Natural killer cell treated with Interleukin-12 subunit alpha and Interleukin-12 subunit beta and Interleukin-15 and Interleukin-18, amount 100 ng/mL, for 72 hours (primary cell): ENCODE measurements at places on chromosomes 11 and 22. TPM values are rescaled to one million over a fixed set of nuclear protein-coding genes. Genes with fewer than 3 reads are reported as not detected.

SIK2 gene
- 8.8 TPM for total RNA-seq

- no peak for DNase-seq
Observed at GRCh38 chr22:38766076-38766777, 10.4 kb upstream of the SUN2 start.

DNA sequence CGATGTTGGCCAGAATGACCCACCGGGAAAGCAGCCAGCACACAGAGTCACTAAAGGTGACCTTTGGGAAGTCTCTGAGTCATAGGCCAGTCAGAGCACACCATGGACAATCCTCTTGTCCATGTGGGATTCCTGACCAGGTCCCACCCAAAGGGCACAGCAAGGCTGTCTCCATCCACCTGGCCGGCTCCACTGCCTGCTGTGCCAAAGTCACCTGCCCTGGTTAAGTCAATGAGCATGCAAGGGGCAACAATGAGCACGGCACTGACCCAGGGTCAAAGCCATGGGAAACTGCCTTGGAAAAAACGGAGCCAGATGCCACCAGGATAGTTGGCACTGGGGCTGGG lies 49.8 kb downstream of the SHANK2 start:
- no peak for DNase-seq

SLC35F2 gene
- 15.0 TPM for total RNA-seq

DNA sequence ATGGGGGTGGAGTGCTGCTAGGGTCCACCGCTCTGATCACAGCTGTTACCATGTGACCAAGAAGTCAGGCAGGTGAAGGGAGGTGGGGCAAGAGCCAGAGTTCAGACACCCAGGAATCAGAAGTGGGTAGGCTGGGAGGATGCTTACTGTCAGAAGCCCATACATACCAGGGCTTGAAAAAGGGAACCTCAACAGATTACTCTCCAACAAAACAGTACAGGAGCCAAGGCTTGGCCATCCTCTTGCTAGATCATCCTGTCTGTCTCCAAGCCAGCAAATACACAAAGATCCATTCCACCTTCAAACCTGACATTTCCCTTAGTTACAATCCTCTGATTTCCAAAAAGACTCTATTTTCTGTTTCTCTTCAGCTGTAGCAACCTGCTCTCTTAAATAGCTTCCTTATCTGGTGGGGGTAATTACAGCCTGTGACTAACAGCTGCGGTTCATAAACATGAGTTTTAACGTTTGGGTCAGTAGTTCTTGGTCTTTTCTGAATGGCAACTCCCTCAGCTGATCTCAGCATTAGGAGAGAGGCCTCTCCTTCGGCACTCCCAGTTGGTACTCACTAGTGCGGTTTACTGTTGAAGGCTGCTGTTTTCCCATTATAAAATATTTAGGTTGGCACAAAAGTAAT lies 31.1 kb upstream of the WT1 start:
- DNase-seq = no peak

LRRC56 gene
- total RNA-seq = 0.98 TPM

DNA sequence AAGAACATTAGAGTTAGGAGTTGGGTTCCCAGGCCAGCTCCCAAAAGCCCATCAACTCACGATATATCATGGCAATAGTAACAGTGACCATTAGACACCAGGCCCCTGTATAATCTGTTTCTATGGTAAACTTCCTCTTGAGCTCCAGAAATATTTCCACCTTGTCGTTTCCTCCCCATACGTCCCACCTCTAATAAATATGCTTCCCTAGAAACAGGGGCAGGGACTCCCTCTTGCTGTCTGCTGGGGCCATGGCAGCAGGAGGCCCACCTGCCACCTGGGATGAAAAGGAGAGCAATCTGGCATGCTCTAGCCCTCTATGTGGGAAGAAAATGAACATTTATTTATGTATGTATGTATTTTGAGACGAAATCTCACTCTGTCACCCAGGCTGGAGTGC lies 32.2 kb upstream of the AMOTL1 start:
- DNase-seq = no peak

DNA sequence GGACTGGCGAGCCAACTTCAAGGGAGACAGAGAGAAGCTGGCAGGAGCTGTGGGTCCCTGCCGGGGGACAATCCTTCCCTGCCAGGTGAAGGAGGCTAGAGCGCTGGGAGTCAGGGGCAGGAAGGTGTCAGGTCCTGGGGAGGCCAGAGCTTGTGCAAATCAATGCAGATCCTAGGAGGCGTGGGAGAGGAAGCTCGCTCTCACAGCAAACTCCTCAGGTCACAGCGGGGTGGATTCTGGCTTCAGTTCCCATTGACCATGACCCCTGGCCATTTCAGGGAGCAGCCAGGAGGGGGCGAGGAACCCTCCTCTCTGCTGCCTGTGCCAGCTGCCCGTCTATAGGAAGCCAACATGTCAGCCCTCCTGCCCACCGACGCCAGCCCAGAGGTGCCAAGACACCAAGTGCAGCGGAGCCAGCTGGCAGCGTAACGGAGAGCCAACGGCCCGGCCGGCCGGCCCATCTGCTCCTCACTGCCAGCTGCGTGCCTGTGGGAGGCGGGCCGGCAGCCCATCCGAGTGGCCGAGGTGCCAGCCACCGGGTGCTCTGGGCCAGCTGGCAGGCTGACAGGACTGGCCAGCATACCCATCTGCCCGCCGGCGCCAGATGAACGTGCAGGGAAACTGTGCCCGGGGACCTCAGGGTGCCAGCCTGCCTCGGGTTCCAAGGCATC lies 374.8 kb downstream of the MIAT start:
- no peak for DNase-seq

DNA sequence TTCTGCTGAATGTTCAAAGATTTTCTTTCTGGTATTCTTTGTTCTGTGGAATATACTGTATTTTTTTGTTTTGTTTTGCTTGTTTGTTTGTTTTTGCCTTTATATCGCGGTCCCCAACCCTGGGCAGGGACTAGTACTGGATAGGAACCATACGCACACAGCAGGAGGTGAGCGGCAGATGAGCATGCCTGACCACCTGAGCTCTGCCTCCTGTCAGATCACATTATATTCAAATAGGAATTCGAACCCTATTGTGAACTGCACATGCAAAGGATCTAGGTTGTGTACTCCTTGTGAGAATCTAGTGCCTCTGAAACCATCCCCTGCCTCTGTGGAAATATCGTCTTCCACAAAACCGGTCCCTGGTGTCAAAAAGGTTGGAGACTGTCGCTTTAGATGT lies 83.3 kb upstream of the ANO3 start:
- no peak for DNase-seq

DNA sequence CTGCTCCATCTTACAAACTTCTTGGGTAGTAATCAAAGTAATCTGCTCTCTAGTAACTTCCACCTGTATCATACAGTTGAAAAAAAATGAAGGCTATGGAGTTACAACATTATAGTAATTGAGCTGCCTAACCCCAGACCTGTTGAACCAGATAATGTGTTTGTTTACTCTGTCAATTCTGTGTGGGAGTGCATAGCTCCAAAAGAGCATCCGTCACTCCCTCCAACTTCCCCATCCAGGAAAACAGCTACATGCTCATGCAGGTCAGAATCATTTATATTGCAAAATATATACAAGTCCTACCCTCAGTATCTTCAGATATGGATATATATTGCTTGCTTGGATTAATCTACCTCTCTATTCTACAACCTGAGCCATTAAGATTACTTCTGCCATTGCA lies 244.0 kb upstream of the ANO5 start:
- DNase-seq = no peak

CSNK2A3 gene
- not detected for total RNA-seq

- DNase-seq = peak; percentile 32
Observed at GRCh38 chr11:116696381-116696941, 76.3 kb downstream of the BUD13 start.

DBX1 gene
- not detected for total RNA-seq

DNA sequence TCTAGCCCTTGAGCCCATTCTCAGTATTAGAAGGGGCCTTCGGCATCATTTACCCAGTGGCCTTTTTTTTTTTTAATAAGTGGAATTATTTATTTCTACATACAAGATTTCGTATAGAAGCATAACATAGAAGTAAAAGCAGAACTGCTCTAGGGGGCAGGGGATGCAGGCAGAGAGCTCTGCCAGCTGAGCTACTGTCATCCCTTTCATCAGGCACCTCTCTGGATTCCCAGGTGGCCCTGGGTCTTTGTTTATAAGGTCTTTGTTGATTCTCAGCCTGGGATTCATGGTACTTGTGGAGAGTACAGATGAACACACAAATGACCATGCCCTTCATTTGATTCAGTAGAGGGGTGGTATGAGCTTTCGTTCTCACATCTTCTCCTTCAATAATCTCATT lies 66.4 kb downstream of the GAB2 start:
- no peak for DNase-seq

KCNE3 gene
- 0.10 TPM for total RNA-seq

GRCh38 chr11:129743112-129743815 lies 72.4 kb upstream of the TMEM45B start:
- DNase-seq = no peak

- DNase-seq = no peak
Observed at GRCh38 chr11:79481795-79482194, 41.0 kb upstream of the TENM4 start.

SERPING1 gene
- not detected for total RNA-seq

DNA sequence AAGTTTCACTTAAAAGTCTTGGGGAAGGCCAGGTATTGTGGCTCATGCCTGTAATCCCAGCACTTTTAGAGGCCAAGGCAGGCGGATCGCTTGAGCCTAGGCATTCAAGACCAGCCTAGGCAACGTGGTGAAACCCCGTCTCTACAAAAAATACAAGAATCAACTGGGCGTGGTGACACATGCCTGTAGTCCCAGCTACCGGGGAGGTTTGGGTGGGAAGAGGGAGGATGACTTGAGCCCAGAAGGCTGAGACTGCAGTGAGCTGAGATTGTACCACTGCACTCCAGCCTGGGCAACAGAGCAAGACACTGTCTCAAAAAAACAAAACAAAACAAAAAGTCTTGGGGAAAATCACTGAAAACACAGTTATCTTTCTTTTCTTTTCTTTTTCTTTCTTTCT lies 15.4 kb upstream of the XBP1 start:
- no peak for DNase-seq

GRCh38 chr11:1078191-1078601 lies 3.5 kb downstream of the MUC2 start:
- DNase-seq = peak; percentile 59

IRAG1 gene
- not detected for total RNA-seq

DNA sequence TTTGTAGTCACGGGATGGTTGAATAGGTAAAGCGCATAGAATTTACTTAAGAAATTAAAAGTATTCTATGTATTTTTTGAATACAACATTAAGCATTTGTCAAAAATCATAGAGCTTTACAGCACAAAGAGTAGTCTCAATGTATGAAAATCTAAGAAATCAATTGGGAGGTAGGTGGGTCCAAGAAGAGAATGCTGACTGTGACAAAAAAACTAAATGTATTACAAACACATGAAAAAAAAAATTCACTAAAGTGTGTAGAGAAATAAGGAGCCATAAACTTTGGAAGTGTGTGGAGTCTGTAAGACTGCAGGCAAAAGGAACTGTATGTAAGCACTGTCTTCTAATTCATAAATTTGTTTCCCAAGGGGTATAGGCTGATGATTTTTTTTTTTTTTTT lies 558.3 kb downstream of the JRKL start:
- no peak for DNase-seq

DNA sequence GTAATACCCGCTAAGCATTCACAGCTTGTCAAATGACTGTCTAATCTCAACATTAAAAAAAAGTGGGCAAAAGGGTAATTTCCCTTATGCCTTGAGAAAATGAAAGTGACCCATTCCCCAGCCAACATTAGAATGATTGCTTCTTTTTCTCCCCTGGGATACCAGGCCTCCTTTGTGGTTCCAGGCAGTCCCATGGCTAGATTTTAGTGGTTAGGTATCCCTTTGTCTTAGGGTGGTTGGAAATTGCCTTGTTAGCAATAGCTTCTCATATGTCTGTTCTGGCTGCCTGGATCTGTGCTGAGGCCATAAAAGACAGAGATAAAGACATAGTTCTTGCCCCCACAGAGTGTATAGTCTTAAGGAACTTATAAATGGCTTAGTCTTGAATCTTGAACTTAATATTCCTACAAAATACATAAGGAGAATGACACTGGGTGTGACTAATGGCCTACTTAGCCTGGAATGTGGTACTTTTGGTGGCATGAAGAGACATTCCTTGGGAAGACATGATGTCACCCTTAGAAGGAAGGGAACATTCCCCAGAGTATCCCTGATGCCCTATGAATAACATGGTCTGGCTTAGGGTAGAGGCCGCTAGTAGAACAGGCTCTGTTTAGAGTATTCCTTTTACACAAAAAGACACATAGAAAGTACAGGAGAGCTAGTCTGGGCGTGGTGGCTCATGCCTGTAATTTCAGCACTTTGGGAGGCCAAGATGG lies 90.3 kb downstream of the ZBTB16 start:
- no peak for DNase-seq

GRCh38 chr22:28450109-28450508 lies 229.5 kb downstream of the TTC28 start:
- no peak for DNase-seq

- DNase-seq = no peak
Observed at GRCh38 chr22:43269246-43269645, 73.9 kb downstream of the SCUBE1 start.

SOX10 gene
- not detected for total RNA-seq

DNA sequence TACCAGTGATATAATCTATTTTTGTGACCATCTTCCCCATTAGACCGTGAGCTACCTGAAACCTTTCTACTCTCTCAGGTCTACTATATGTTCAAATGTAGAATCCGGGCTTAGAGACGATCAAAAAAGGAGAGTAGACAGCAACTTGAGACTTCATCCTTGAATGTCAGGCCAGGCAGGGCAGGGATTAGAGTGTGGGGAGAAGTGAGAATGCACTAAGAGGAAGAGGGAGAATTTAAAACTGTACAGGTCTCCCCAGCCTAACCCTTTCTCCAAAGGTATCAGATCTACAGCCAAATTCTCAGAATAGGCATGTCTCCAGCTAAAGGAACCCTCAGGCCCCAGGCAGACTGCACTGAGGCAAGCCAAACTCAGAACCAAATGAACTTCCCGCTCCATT lies 935 bp downstream of the LAMTOR1 start:
- no peak for DNase-seq
